ENCODE measurements at places on chromosomes 11 and 22.

DNA sequence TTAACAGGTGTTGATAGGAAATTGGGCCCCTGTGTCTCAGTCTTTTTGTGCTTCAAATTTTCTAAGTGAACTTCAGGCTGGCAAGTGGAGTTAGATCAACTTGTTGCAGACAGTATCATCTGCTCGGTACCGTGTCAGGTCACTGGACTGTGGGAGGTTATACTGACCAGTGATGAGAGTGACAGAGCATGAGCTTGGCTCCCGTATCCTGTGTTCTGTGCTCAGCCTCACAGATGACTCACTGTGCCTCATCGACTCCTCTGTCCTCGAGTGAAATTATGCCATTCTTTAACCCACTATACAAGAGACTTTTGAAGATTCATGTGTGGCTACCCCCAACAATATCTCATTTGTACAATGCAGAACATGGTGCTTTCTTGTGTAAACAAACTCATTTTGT, 7.9 kb downstream of the GRAP2 start:
- DNase-seq = no peak

DNA sequence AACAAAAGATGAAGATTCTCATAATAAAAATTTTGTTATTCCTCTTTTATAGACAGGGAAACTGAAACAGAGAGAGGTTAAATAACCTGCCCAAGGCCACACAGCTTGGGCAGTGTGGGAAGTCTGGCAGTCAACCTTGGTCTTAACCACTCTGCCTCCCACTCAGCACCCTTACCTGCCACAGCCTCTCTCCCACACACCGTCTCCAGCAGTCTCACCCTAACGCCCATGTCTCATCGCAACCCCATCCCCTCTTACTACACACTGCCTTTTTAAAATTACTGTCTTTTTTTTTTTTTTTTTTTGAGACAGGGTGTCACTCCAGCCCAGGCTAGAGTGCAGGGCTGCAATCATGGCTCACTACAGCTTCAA, 25.0 kb downstream of the ARRB1 start:
- DNase-seq = no peak

DNA sequence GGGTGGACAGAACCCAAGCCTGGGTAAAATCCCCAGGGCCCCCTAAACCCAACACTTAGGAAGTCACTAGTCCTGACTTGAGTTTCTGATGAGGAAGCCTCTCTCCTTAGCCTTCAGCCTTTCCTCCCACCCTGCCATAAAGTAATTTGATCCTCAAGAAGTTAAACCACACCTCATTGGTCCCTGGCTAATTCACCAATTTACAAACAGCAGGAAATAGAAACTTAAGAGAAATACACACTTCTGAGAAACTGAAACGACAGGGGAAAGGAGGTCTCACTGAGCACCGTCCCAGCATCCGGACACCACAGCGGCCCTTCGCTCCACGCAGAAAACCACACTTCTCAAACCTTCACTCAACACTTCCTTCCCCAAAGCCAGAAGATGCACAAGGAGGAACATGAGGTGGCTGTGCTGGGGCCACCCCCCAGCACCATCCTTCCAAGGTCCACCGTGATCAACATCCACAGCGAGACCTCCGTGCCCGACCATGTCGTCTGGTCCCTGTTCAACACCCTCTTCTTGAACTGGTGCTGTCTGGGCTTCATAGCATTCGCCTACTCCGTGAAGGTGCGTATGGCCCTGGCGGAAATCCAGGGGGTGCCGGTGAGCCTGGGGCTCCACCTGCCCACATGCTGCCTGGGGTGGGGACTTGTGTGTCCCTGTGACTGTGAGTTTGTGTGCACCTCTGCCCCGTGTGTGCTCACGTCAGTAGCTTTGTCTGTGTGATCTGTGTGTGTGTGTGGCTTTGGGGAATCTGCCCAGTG, at the start of gene IFITM1:
Gene IFITM1 (plus strand): TSS at position 254 of the 767 bp plus-strand sequence. CDS start 131 bp downstream, at position 385.
- DNase-seq = no peak

DNA sequence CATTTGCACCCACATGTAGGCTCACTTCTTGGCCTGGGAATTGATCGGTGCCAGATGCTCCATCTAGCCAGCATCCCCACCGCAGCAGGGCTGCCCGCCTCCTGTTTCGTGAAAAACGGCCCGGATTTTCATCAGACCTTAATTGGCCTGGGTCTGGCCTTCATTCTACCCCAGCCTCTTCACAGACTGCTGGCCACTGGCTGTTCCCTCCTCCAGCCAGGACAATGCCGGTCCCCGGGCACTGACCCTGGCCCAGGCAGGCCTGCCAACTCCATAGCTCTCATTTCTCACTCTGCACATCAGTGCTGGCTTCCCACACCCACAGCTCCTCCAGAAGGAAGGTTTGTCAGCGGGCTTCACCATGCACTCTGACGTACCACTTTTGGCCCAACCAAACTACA, 27.9 kb downstream of the TIMP3 start:
- DNase-seq = no peak

- DNase-seq = no peak
These were observed 1137.0 kb downstream of the FAM181B start for GRCh38 chr11:81596704-81597103.

DNA sequence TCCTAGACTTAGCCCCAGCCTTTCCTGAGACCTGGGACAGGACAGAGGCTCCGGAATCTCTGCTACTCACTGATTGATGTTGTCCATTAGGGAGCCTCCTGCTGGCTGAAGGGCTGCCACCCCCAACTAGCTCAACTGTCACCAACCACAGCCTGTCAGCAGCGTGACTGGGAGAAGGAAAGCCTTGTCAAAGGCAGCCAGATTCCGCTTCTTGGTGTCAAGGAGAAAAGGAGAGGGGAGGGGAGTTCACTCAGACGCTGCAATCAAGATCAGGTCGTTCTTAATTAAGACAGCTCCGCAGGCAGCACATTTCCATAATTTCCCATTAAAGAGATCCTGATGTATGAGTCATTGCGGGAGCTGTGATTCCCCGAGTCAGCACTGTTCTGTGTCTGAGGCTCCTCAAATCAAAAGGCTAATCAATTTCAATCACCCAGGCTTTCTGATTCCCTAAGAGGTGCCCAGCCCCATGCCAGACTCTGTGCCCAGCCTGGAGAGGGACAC, 152.8 kb upstream of the ZBED5 start:
- no peak for DNase-seq

- no peak for DNase-seq
These were observed 85.9 kb downstream of the TIMP3 start for GRCh38 chr22:32887324-32887980.

GRCh38 chr11:16935518-16936302, 78.5 kb downstream of the PLEKHA7 start:
- DNase-seq = no peak

DNA sequence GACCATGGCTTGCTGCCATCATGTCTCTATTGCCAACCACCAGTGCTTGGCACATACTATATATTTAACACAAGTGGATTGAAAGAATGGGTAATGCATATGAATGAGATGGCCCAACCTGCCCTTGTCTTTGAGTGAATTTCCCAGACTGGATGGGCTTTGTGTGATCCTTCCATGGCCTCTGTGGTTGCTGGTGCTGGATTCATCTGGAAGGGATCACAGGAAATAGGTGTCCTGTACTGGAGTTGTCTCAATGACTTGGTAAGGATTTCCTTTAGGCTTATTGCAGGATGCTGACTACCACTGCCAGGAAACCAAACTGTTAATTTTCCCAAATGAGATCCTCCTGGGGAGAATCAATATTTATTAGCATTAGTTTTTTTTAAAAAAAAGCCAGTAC, 328.6 kb downstream of the TMEM135 start:
- DNase-seq = no peak

DNA sequence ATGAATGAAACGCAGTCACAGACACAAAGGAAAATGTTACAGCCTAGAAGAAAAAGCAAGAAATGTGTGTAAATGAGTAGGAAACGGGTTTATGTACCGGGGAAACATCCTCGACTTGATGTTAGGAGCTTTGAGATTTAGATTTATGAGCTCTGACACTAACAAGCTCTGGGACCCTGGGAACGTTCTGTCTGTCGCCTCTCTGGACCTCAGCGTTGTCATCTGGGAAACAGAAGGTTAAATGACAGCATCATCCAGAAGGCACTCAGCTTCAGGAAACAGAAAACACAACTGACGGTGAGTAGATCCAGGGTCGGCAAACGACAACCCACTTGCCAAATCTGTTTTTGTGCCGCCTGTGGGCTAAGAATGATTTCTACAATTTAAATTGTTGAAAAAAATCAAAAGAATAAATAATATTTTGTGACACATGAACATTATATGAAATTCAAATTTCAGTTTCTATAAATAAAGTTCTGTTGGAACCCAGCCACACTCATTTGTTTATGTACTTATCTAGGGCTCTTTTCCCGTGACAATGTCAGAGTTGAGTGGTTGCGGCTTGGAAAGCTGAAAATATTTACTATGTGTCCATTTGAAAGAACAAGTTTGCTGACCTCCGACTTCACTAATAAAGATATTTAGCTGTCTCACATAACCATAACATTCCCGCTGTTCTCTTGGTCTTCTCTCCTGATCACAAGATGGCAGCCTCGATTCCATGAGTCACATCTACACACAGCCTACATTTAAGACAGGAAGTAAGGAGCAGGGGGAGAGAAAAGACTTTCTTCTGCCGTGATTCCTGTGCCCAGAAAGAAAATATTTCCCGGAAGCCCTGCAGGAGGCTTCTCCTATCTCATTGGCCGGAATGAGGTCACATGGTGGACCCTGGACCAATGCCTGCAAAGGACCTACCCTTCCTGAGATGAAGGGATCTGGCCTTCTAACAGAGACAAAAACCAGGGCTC, 47.1 kb upstream of the SYT13 start:
- no peak for DNase-seq

DNA sequence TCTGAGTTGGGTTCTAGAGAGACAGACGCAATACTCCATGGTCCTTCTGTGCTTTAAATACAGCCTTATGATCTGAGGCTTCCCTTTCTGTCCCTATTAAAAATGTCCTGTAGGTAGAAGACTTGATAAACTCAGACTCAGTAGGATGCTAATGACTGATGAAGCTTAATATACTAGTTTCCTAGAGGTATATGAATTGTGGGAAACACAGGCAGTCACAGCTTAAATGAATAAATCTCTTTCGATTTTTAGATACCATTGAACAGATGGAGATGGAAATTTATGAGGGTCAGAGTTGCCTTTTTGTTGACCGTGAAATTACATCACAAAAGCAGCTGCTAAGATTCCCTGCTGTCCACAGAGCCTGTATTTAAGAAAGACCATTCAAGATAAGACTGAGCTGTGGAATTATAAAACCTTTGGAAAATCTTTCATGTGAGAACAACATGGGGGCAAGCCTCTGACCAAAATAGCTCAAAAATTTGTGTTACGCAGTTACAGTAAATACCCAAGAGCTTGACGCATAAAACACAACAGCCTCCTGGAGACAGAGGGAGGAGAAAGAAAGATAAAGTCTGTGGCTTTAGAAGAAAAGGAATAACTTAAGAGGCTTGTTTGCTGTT, 172.3 kb downstream of the AASDHPPT start:
- DNase-seq = no peak

- no peak for DNase-seq
These were observed 30.0 kb upstream of the PTPRJ start for GRCh38 chr11:47950396-47950795.

GRCh38 chr22:47160781-47161520, 398.5 kb downstream of the TBC1D22A start:
- DNase-seq = peak; percentile 17

DNA sequence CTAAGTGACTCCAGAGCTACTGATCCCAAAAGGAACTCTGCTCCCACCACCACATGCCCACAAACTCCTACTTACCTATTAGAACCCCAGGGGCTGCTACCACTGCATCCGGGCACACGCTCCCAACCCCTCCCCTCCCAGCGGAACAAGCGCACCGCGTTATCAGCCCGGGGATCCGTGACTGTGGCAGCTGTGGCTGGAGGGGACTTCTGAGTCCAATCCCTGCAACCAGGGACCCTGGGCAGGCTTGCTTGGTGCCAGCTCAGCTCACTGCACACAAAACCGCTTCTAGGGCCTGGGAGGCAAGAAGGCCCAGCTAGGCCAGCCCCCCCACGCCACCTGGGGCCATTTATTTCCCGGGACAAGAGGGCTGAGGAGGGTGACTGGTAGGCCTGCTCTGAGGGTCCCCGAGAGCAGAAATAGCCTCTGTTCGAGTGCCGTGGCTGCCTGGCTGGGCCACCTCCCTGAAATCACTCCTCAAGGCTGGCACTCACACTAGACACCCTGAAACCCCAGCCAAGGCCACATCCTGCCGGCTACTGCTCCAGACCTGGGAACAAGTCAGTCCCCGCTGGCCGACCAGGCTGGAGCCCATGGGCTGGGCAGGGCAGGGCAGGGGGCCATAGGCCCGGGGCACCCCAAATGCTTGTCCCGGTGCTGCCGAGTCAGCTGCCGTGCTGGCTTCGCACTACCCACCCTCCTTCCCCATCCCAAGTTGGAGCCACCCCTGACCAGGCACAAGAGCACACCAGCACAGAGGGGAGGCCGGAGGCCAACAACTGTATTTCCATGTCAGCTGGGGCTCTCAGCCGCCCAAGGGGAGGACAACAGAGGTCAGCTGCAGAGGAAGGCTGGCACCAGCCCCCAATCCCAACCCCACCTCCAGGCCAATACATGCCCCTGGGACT, 1.9 kb upstream of the IFITM10 start:
- peak; percentile 40 for DNase-seq

DNA sequence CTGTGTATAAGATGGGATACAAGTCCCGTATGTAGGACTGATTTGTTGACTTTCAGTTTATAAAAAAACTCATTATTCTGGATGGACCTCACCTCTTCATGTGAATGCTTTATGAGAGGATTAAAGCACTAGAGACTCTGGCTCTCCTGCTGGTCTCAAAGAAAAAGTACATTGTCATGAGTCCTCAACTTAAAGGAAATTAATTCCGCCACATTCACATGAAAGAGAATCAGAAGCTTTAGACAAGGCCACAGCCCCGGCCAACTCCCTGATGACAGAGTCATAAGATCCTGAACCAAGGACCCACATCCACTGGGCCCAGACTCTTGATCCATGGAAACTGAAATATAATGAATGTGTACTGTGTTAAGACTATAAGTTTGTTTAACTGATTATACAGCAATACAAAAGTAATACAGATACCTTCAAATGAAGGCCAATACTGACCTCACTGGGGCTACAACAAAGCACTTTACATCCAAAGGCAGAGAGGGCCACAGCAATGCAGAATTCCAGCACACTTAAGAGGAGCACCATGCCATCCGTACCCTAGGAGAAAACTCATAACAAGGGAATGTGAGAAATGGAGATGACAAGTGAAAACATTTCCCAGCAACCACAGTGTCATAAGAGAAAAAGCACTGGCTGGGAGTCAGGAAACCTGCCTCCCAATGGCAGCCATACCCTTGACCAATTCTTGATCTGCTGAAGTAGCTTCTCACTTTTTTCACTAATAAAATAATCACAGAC, 25.4 kb upstream of the MS4A6A start:
- DNase-seq = no peak

All from dorsolateral prefrontal cortex (tissue), 122 donors.